NCI-H1930 (cell line): ENCODE measurements at places on chromosomes 5 and 9.

GRCh38 chr5:81363093-81363871 is 30.7 kb downstream of the ACOT12 start:
- DNase-seq, result no peak

- no peak for DNase-seq
These were observed 57.7 kb downstream of the MAPKAP1 start for GRCh38 chr9:125649315-125649714.

DNA sequence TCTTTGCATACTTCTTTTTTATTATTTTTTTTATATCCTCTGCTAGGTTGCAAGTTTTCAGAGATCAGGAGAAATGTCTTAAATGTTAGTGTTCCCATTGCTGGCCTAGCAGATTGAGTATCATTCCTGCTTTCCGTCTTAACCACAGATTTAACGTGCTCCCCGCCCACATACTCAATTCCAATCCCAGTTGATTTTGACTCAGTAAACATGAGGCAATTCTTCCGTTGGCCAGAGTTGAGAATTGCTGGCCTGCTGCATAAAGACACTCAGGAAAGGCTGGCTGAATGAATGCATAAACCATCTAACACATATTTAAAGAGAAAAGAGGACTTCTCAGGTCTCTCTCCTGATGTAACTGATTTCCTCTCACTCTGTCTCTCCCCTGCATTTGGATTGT is 46.8 kb upstream of the PLPP6 start:
- no peak for DNase-seq

- peak; percentile 56 for DNase-seq
These were observed 22.6 kb downstream of the SLC36A1 start for GRCh38 chr5:151469992-151470391.

DNA sequence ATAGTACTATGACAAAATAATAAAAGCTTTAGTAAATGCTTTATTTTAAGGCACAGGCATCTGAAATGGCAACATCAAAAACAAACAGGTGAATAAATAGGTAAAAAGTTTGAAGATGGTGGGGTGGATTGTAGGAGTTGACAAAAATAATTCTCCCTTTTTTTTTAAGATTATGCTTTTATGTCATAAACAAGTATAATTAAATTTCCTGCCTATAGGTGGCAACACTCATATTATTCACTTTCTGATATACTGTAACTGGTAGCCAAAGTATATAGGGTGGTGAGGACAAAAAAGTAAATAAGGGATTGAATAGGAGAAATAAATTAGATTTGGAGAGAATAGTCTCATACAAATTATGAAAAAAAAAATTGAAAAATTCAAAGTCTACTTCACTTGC is 120.0 kb upstream of the ACOT12 start:
- no peak for DNase-seq

DNA sequence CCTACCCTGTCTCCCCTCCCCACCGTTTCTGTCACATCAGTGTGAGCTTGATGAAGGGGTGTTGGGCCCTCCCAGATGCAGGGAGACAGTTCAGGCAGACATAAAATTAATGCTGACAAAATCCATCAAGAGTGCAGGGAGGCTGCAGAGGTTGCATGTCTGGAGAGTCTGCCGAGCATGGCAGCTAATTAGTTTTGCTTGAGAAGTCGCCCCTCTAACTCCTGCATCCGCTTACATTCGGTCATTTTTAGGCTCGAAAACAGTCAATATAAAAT is 44.9 kb downstream of the GALNT12 start:
- DNase-seq, result no peak

- DNase-seq, result no peak
These were observed 85.7 kb upstream of the LHFPL2 start for GRCh38 chr5:78734094-78734845.
